ENCODE measurements at places on chromosomes 2 and 18. TPM values are rescaled to one million over a fixed set of nuclear protein-coding genes. Genes with fewer than 3 reads are reported as not detected.

EHD3 gene
- total RNA-seq = 1.5 TPM

PLA2R1 gene
- total RNA-seq = 0.26 TPM

MAP2 gene
- 2.9 TPM for total RNA-seq

SCG2 gene
- total RNA-seq = 0.08 TPM

MAT2A gene
- total RNA-seq = 178 TPM

ADRA2B gene
- 2.7 TPM for total RNA-seq

HRH4 gene
- 0.10 TPM for total RNA-seq

PROC gene
- 0.60 TPM for total RNA-seq

MERTK gene
- total RNA-seq = 1.6 TPM

KCNS3 gene
- total RNA-seq = 7.1 TPM

GRCh38 chr18:70151614-70152013 is 53.9 kb downstream of the RTTN start:
- H3K27ac ChIP-seq = no peak overlapping the region
- peaks cover 44% of the 10 kb centered on the region for H3K36me3 ChIP-seq
- no peaks in the 10 kb centered on the region for H3K27me3 ChIP-seq
- no peak overlapping the region for H3K4me3 ChIP-seq

DNA sequence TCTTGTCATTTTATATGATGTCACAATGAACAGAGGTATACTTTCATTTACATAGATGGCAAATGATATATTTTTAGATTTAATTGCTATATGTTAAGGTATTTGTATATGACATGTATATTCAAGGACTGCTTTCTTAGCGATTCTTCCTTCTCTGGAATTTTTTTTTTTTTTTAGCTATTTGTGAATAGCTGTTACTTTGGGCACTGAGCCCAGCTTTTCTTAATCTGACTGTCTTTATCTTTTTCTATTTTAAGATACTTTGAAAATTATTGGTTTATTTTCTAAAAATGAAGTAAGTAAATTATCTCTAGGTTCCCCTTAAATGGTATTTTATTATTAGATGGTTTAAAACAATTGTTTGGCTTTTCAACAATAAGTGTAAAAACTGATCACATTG is 4.0 kb upstream of the GLS start:
- DNase-seq = no peak
- no peak overlapping the region for H3K4me3 ChIP-seq

- DNase-seq = no peak
- H3K4me1 ChIP-seq = no peaks in the 10 kb centered on the region
- H3K4me3 ChIP-seq = peak overlapping the region; percentile 33
Observed at GRCh38 chr2:172931256-172931894, 144.3 kb upstream of the MAP3K20 start.

DNA sequence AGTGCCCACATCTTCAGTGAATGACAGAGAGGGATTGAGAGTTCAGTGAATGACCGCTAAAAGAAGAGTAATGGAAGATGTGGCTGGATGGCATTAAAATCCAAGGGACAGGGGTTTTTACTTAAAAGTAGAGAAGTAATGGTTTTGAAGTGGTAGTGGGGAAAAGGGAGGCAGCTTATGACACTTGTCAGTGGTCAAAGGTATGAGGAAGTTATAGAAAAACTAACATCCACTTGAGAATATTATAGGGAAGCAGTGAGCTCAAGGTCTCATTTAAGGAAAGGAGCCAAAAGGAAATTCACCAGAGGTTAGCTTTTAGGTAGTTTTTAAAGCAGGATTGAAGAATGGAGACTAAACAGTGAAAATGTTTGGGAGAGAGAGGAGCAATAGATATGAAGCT is 24.3 kb downstream of the CDK15 start:
- no peak overlapping the region for H3K27ac ChIP-seq
- DNase-seq = no peak
- H3K27me3 ChIP-seq = no peaks in the 10 kb centered on the region

DNA sequence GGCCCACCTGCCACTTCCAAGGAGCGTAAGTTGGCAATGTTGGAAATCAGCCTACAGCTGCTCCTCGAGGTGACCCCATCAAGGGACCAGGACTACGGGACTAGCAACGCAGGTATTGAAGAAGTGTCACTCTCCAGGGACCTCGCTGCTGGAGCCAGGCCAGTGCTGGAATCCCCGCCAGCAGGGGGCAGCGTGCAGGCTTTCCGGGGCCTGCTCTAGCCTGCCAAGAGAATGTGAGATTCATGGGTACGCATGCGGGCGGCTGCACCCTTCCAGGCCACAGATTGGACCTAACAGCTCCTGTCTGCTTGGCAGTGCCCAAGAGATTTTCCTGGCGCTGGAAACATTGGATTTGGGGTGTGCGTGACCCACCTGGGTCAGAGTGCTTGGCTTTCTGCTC is 182.8 kb upstream of the RAB12 start:
- no peaks in the 10 kb centered on the region for H3K36me3 ChIP-seq
- DNase-seq = no peak
- no peaks in the 10 kb centered on the region for H3K4me1 ChIP-seq
- H3K27ac ChIP-seq = no peak overlapping the region

- H3K4me1 ChIP-seq = no peaks in the 10 kb centered on the region
- no peaks in the 10 kb centered on the region for H3K36me3 ChIP-seq
- no peaks in the 10 kb centered on the region for H3K27me3 ChIP-seq
- H3K4me3 ChIP-seq = no peak overlapping the region
Observed at GRCh38 chr2:4144731-4145130, 441.4 kb downstream of the DCDC2C start.

DNA sequence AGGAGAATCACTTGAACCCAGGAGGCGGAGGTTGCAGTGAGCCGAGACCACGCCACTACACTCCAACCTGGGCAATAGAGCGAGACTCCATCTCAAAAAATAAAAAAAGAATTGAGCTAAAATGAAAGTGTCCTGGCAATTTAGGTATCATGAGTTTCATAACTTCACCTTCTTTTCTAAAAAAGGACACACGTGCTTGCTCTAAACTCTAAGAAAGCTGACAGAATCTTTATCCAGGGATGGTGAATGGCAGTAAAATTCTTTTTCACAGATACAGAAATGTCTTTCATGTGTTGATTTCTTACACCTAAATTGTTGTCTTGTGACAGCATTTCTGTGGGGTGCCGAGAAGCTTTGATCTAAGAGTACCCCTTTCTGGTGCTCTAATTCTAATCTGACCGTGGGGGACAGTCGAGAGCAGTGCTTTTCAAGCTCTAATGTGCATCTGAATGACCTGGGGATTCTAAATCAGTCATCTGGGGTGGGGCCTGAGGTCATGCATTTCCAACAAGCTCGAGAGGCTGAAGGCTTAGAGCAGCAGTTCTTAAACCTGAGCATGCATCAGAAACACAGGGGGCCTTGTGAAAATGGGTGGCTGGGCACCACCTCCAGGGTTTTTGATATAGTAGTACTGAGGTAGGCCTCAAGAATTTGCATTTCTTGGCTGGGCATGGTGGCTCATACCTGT is 42.1 kb upstream of the REL start:
- no peak overlapping the region for H3K4me3 ChIP-seq
- no peaks in the 10 kb centered on the region for H3K27me3 ChIP-seq
- no peaks in the 10 kb centered on the region for H3K4me1 ChIP-seq
- H3K27ac ChIP-seq = no peak overlapping the region

DNA sequence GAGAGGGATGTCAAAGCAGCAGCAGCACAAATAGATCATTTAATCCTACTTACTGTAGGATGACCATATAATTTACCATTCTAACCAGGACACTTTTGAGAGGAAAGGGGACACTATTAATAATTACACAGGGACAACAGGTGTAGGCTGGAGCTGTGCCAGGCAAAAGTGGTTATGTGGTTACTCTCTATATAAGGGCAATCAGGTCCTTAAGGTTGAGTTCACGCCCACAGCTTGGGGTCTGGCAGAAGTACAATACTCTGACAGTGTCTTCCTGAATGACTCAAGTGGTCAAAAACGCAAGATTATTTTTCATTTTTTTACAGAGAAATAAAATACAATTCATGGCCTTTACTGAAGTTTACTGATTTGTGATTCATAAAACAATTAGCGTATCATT is 2.8 kb downstream of the PREPL start:
- DNase-seq = peak; percentile 63
- H3K27me3 ChIP-seq = no peaks in the 10 kb centered on the region
- peaks cover 31% of the 10 kb centered on the region for H3K4me1 ChIP-seq

DNA sequence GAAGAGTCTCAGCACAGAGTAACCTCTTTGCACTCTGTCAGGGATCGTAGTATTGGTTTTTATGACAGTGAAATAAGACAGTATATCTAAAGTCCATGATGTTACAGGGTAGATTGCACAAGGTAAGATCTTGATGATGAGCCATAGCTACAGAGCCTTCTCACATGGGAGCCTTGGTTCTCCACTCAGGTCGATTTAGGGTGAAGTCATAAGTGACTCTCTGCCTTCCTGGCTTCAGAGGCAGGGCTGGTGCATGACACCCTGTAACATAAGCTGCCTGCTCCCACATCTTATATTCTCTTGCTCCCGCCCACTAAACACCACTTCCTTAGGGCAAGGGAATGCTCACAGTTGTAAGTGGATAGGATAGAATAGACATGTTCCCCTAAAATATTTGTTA is 13.3 kb downstream of the DAPL1 start:
- no peaks in the 10 kb centered on the region for H3K4me1 ChIP-seq
- no peaks in the 10 kb centered on the region for H3K36me3 ChIP-seq
- no peaks in the 10 kb centered on the region for H3K27me3 ChIP-seq
- no peak overlapping the region for H3K4me3 ChIP-seq

GRCh38 chr2:46569061-46569560 is 89.7 kb downstream of the TMEM247 start:
- no peaks in the 10 kb centered on the region for H3K27me3 ChIP-seq
- DNase-seq = no peak
- peak overlapping the region; percentile 80 for H3K27ac ChIP-seq
- H3K4me1 ChIP-seq = peaks cover 96% of the 10 kb centered on the region
- no peaks in the 10 kb centered on the region for H3K36me3 ChIP-seq

- DNase-seq = no peak
- H3K4me3 ChIP-seq = no peak overlapping the region
- no peaks in the 10 kb centered on the region for H3K36me3 ChIP-seq
- H3K27me3 ChIP-seq = no peaks in the 10 kb centered on the region
- H3K4me1 ChIP-seq = no peaks in the 10 kb centered on the region
Observed at GRCh38 chr2:236012155-236012554, 156.0 kb downstream of the GBX2 start.

DNA sequence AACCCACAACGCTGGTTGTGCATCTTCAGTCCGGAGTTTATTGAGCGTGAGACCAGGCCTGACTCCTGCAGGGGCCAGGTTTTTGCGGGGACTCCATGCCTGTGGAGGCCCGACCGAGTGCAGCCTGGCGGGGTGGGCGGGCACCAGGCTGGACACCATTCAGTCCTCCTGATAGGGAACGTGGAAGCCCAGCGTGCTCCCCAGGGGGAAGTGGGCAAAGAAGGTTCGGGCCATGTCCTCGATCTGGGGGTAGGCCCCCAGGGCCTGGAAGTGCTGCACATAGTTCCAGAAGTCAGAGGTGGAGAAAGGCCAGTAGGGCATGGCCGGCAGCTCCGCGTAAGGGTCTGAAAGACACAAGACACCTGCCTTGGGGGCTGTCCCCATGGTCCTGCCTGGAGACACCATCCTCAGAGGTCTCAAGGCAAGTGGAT is 1.4 kb downstream of the OTOS start:
- no peaks in the 10 kb centered on the region for H3K27me3 ChIP-seq
- no peaks in the 10 kb centered on the region for H3K36me3 ChIP-seq
- H3K27ac ChIP-seq = no peak overlapping the region
- H3K4me1 ChIP-seq = peaks cover 12% of the 10 kb centered on the region
- no peak overlapping the region for H3K4me3 ChIP-seq
- no peak for DNase-seq

DNA sequence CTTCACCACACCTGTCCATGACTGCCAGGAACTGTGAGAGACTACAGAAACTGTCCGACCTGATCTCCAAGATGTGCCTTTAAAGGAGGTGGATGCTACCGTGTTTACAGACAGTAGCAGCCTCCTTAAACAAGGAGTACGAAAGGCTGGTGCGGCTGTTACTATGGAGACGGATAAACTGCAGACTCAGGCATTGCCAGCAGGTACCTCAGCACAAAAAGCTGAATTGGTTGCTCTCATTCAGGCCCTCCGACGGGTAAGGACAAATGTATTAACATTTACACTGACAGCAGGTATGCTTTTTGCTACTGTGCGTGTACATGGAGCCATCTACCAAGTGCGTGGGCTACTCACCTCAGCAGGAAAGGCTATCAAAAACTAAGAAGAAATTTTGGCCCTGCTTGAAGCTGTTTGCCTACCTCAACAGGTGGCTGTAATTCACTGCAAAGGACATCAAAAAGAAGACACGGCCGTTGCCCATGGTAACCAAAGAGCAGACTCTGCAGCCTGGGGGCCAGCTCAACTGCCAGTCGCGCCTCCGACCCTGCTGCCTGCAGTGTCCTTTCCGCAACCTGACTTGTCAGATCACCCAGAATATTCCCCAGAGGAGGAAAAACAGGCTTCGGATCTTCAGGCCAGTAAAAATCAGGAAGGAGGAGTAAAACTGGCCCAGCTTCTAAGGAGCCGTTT is 30.9 kb downstream of the SKA1 start:
- no peaks in the 10 kb centered on the region for H3K36me3 ChIP-seq
- no peak overlapping the region for H3K4me3 ChIP-seq
- no peak for DNase-seq
- H3K4me1 ChIP-seq = no peaks in the 10 kb centered on the region
- peaks cover 3% of the 10 kb centered on the region for H3K27me3 ChIP-seq

- H3K27me3 ChIP-seq = no peaks in the 10 kb centered on the region
- no peaks in the 10 kb centered on the region for H3K4me1 ChIP-seq
- no peak overlapping the region for H3K4me3 ChIP-seq
- DNase-seq = no peak
- no peaks in the 10 kb centered on the region for H3K36me3 ChIP-seq
Observed at GRCh38 chr18:62637807-62638687, 77.3 kb upstream of the PHLPP1 start.

GRCh38 chr2:16614314-16614860 is 51.2 kb downstream of the CYRIA start:
- no peaks in the 10 kb centered on the region for H3K27me3 ChIP-seq
- peaks cover 17% of the 10 kb centered on the region for H3K36me3 ChIP-seq
- peaks cover 7% of the 10 kb centered on the region for H3K4me1 ChIP-seq
- H3K27ac ChIP-seq = peak overlapping the region; percentile 58
- no peak for DNase-seq

DNA sequence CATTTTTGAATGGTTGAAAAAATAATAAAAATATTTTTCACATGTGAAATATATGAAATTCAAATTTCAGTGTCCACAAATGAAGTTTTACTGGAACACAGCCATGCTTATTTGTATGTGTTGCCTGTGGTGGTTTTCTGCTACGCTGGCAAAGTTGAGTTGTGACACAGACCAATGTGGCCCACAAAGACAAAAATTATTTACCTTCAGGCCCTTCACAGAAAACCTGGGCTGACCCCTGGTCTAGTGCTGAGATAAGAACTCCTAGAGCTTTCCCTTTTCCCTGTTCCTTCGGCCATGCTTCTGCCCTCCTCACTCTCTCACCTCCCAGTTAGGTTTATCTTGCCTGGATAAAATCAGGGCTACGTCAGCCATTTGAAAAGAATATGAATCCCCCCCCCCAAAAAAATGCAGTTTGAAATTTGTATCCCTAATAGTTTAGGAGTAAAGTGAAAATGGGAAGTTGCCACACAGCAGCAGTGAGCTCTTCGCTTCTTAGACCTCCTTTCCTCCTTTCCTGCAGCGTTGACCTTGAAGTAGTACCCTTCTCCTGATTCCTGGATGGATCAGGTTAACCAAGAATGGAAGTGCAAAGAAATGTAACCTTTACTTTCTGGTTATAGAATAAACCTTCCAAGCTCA is 91.0 kb downstream of the LIMS1 start:
- no peak overlapping the region for H3K27ac ChIP-seq
- no peak for DNase-seq

- no peak overlapping the region for H3K4me3 ChIP-seq
- DNase-seq = no peak
- H3K27ac ChIP-seq = no peak overlapping the region
- H3K27me3 ChIP-seq = no peaks in the 10 kb centered on the region
Observed at GRCh38 chr2:31992025-31992579, 18.7 kb downstream of the MEMO1 start.

Data from psoas muscle (tissue), 8 donors.